ENCODE measurements at places on chromosomes 13 and 19.

DNA sequence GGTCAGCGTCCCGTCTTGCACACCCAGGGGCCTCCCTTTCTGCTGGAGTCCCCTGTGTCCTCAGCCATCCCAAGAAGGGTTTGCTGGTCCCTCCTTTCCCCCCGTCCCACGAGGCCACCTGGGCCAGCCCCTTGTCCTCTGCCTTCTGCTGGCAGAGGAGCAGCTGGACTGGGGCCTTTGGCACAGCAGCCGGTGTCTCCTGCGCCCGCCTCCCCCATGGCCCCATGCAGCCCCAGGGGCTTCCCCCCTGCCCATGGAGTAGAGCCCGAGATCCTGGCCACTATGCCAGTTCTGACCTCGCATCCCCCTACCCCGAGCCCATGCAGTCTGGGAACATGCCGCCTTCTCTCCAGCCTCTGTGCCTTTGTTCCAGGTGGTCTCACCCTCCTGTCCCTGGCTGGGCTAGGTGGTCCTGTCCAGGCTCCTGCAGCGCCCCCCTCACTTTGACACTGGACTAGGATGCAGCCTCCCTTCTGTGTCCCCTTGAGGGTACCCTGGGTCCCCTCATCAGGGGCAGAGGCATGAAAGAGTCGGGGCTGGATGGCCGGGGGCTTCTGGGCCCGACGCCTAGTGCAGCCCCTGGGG, 5.7 kb upstream of the GARIN5A start:
- DNase-seq, result no peak

DNA sequence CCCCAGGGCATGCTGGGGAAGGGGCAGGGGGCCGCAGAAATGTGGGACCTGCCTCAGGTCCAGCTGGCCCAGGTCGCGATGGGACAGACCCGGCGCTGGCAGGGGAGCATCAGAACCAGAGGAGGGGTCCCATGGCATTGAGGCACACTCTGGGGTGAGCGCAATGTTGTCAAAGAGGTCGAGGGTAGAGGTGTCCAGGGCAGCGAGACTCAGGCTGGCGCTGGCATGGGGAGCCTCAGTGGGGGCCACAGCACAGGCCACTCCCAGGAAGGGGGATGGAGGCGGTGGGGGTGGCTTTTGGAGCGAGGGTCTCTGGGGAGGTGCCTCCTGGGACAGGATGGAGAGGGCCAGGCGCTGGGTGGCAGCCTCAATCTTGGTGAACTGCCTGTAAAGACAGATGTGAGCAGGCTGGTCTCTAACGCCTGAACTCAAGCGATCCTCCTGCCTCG, 944 bp downstream of the C19orf85 start:
- DNase-seq, result no peak

DNA sequence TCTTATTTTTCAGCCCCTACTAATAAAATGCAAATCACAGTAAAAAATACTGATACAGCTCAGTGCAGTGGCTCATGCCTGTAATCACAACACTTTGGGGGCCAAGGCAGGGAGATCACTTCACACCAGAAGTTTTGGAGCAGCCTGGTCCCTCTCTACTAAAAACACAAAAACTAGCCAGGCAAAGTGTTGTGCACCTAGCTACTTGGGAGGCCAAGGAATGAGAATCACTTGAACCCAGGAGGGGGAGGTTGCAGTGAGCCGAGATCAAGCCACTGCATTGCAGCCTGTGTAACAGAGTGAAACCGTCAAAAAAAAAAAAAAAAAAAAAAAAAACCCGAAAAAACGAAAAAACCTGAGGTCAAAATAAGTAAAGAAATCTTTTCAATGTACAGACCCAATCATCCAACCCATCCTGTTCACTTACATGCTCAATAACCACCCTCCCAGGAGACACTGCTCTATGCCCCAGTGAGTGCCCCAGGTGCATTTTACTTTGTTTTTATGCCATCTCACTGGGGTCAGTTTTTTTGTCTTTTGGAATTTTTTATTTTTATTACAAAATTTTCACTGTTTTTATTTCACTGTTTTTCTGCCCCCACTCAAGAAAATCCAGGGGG, 107.0 kb downstream of the ZNF486 start:
- no peak for DNase-seq

- DNase-seq, result no peak
These were observed 22.5 kb downstream of the SAFB start for GRCh38 chr19:5645409-5645808.

Measured in activated CD4-positive, alpha-beta T cell treated with anti-CD3 and anti-CD28 coated beads for 4 hours (primary cell).